ENCODE measurements at places on chromosomes 3 and 15.

DNA sequence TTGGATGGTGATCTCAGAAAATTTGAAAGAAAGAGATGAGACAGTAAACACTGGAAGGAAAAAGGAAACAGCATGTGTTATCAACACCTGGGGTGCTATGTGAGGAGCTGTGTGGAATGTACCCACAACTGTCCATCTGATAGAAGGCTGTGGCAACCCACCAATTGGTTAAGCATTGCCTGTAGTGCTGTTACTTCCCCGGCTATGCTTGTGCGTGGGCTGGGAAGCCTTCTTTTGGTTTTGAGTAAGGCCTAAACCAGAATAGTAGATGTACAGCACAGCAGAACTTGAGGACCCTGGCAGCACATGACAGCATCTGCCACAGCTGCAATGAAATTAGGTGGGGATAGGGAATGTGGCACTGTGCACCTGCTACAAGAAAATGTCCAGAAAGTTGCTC, 184.5 kb downstream of the FHIT start:
- H3K4me3 ChIP-seq, result no peak overlapping the region
- H3K27ac ChIP-seq, result no peak overlapping the region
- H3K36me3 ChIP-seq, result no peaks in the 10 kb centered on the region
- H3K27me3 ChIP-seq, result no peaks in the 10 kb centered on the region
- no peaks in the 10 kb centered on the region for H3K4me1 ChIP-seq
- DNase-seq, result no peak

DNA sequence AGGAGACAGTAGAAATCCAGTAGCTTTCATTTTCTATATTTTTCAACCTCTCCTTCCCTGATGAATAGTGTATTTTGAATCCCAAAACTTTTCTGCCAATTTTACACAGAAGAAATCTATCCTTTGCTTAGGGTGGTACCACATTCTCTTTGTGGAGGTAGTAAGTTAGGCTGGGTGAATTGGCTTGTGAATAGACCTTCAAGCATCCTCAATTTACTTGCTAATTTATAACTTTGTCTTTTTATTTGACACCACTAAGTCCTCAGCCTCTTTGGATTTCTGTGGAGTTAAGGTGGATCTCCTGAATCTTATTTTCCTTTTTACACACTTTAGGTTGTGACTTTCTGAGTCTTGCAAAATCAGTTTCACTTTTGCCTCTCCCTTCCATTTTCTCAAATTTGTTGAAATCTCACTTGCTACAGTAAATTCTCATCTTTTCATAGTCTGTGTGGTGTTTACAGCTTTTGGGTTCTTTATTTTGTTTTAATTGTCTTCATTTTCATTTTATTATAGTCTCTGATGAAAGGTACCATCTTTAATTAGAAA, 5.7 kb upstream of the PLSCR1 start:
- no peaks in the 10 kb centered on the region for H3K36me3 ChIP-seq
- no peaks in the 10 kb centered on the region for H3K4me1 ChIP-seq
- DNase-seq, result no peak
- no peaks in the 10 kb centered on the region for H3K27me3 ChIP-seq
- no peak overlapping the region for H3K4me3 ChIP-seq

DNA sequence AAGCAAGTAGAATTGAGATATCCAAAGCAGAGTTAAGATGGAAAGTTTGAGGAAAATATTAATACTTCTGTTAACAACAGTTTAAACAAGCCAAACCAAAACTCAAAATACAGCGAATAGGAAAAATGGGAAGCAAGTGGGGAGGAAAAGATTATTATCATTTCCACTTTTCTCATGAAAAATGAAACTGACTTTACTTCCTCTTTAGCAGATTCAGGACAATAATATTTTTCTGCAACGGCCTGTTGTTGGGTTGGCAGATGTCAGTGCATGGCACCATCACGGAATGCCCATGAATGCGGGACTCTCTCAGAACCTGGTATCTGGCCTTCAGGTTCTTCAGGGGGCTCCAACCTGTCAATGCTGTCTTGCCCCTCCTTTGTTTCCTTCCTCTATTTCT, 11.1 kb downstream of the ANKUB1 start:
- no peaks in the 10 kb centered on the region for H3K4me1 ChIP-seq
- H3K4me3 ChIP-seq, result no peak overlapping the region
- peak; percentile 52 for DNase-seq
- no peaks in the 10 kb centered on the region for H3K36me3 ChIP-seq
- no peak overlapping the region for H3K27ac ChIP-seq

DNA sequence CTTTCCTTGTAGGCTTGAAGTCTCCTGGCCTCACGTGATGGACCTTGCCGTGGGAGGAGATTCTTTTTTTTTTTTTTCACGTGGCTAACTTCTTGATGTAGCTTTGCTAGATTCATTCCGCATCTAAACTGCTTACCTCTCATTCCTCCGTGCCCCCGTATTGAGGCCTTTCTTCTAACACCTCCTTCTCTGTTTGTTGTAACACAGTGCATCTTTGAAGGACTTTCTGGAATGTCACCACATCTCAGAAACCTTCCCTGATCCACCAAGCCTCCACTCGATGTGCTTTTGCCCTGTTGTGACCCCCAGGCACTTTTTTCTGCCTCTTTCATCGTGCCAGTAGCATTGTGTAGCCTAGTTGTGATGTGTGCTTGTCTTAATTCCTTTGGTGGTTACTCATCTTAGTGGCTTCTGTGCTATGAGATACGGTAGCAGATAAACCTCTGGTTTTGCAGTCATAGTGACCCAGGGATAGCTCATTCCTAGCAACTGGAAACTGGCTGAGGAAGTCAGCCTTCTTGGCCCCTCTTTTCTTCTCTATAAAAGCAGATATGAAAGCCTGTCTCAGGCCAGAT, 1.6 kb upstream of the BNC1 start:
- peaks cover 40% of the 10 kb centered on the region for H3K27me3 ChIP-seq
- H3K27ac ChIP-seq, result no peak overlapping the region
- H3K4me1 ChIP-seq, result peaks cover 20% of the 10 kb centered on the region
- H3K4me3 ChIP-seq, result no peak overlapping the region
- DNase-seq, result no peak
- H3K36me3 ChIP-seq, result no peaks in the 10 kb centered on the region

- peaks cover 29% of the 10 kb centered on the region for H3K4me1 ChIP-seq
- H3K36me3 ChIP-seq, result peaks cover 9% of the 10 kb centered on the region
- H3K4me3 ChIP-seq, result no peak overlapping the region
- DNase-seq, result no peak
Observed at GRCh38 chr3:128366136-128366535, 100.6 kb downstream of the DNAJB8 start.

DNA sequence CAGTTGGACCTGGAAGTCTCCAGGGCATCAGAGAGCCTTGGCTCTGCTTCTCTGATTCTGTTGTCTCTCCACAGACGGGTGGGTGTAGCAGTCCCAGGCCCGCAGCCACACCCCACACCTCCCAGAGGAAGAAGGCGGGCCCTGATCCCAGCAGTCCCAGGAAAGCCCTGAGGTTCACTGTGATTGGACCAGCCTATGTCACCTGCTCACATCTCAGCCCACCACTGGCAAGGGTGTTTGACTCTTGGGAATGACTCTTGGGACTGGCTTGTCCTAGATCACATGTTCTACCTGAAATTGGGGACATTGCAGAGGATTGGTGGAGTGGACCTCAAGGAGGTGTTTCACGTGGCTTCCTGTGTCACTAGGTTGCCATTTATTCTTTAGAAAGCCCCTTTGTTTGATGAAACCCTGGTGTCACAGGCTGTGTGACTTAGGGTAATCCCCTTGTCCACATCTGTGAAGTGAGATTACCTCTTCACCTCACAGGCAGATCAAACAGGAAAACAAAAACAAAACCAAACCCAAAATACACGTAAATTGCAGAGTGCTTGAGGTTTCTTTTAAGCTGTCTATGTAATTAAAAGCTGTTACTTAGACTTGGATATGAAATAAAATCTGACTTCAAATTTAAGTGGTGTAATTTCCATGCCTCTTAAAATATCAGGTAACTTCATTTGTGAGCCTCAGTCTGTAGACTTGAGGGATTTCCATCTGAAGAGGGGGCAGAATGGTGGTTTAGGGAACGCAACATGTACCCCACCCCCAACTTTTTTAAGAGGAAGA, 26.7 kb downstream of the FLNB start:
- no peak overlapping the region for H3K4me3 ChIP-seq
- peaks cover 4% of the 10 kb centered on the region for H3K4me1 ChIP-seq

DNA sequence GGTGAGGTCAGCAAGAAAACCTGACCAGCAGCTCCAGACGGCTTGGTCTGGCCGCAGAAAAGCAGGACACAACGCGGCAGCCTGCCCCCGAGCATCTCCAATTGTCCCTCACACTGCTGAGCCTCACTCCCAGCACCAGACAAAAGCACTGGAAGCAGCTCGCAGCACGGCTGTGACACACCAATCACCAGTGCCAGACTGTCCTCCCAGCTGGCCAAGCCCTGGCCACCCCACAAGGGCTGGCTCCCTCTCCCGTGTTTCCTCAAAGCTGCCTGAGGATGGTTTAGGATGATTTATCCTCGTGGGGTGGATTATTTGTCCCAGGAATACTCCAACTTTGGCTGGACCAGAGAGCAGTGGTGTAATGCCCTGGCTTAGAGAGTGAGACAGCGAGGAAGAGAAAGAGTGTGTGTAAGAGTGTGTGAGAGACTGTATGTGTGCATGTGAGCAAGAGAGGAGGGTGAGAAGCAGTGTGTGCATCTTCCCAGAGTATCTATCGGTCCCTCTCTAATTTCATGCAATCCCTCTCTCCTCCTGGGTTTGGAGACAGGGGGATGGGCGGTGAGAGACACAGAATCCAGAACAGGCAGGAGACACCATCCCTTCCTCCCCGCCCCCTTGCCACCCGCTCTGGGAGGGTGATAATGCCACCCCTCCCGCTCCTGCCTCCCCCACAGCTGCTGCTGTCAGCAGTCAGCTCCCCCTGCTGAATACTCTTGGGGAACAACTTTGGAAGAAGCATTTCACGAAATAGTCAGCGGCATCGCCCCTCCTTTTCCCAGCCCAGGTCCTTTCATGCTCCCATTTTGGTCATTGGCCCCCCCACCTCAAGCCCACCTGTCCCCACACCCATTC, 34.2 kb downstream of the SEMA5B start:
- no peak overlapping the region for H3K4me3 ChIP-seq
- H3K4me1 ChIP-seq, result peaks cover 86% of the 10 kb centered on the region
- H3K27me3 ChIP-seq, result peaks cover 28% of the 10 kb centered on the region
- DNase-seq, result peak; percentile 80
- H3K27ac ChIP-seq, result peak overlapping the region; percentile 71

DNA sequence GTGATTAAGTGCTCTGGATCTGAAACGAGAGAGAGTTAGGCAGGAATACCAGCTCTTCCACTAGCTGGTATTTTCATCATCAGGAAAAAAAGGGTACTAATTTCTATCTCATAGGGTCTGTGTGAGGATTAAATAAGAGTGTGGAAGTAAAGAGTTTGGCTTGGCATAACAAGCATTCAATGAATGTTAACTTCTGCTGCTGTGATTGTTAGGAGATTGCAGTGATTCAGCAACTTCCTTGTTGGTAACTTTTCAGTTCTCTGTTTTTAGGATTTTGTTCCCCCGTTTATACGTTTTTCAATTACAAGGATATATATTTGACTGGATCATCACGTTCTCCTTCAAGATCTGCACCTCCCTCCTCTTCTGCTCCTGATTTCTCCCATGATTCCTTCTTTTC, 65.9 kb upstream of the MYO5C start:
- H3K27ac ChIP-seq, result no peak overlapping the region
- peaks cover 3% of the 10 kb centered on the region for H3K36me3 ChIP-seq
- H3K27me3 ChIP-seq, result no peaks in the 10 kb centered on the region

DNA sequence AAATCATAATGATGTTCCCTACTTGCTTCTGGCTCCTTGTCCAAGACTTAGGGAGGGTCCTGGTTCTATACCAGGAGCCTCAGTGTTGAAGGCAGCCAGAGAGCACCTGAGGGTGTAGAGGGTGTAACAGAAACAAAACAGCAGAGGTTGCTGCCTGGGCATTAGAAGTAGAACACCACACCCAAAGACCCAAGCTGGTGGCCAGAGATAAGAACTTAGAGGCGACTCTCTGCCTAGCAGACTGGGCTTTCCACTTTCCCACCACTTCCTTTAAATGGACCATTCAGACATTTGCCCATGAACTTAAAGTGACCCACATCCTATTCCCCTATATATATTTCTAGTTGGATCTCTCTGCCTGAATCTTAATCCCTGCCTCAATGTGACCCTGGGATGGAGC, 189.8 kb downstream of the KLF13 start:
- H3K4me1 ChIP-seq, result no peaks in the 10 kb centered on the region
- no peaks in the 10 kb centered on the region for H3K36me3 ChIP-seq
- no peak overlapping the region for H3K27ac ChIP-seq

DNA sequence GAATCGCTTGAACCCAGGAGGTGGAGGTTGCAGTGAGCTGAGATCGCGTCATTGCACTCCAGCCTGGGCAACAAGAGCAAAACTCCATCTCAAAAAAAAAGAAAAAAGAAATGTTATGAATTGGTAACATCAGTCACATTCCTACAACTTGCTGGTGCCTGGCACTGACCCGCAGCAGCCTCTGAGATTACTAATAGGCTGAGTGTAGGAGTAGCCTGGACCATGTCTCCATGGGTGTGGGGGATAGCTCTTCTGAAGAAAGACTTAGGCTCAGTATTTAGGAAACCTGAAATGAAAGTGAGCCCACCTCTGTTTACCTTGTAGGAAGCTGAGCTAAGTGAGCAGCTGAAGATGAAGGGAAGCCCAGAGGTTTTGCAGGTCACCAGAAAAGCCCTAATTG, 148.3 kb downstream of the LRRC28 start:
- H3K27me3 ChIP-seq, result no peaks in the 10 kb centered on the region
- H3K4me1 ChIP-seq, result peaks cover 17% of the 10 kb centered on the region
- H3K36me3 ChIP-seq, result no peaks in the 10 kb centered on the region
- H3K4me3 ChIP-seq, result no peak overlapping the region
- no peak for DNase-seq

- H3K27ac ChIP-seq, result peak overlapping the region; percentile 97
- DNase-seq, result peak; percentile 88
- H3K4me3 ChIP-seq, result peak overlapping the region; percentile 73
- H3K27me3 ChIP-seq, result no peaks in the 10 kb centered on the region
- peaks cover 8% of the 10 kb centered on the region for H3K4me1 ChIP-seq
Observed at GRCh38 chr3:29282427-29283230, 1.8 kb downstream of the RBMS3 start.

DNA sequence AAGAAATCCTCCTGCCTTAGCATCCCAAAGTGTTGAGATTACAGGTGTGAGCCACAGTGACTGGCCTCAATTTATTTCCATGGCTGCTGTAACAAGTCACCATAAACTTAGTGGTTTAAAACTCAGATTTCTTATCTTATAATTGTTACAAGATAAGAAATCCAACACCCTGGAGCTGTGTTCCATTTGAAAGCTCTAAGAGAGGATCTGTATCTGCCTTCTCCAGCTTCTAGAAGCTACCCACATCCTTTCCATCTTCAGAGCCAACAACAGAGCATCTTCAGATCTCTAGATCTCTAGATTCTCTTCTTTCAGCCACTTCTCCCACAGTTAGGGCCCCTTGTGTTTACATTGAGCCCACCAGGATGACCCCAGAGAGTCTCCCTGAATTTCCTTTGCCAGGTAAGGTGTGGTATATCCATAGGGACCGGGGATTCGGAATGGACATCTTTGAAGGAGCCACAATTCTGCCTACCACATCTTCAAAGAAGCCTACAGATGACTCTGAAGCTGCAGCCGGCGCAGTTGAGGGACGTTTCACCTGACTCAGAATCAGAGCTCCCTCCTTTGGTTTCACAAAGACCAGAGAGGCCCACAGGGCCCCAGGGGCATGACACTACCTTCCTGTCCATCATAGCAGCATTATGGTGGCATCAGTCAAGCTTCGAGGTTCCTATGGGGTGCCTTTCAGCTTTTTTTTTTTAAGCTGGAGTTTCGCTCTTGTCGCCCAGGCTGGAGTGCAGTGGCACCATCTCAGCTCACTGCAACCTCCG, 87.0 kb upstream of the IGF1R start:
- H3K4me3 ChIP-seq, result no peak overlapping the region
- H3K27ac ChIP-seq, result no peak overlapping the region
- H3K36me3 ChIP-seq, result no peaks in the 10 kb centered on the region
- no peak for DNase-seq

All from muscle of leg (tissue), 16 donors.